ENCODE measurements at places on chromosomes 1 and 21. TPM values are rescaled to one million over a fixed set of nuclear protein-coding genes. Genes with fewer than 3 reads are reported as not detected.

The NLRP3 gene
- total RNA-seq = 7.0 TPM

The C8B gene
- not detected for total RNA-seq

The C8A gene
- total RNA-seq = not detected

The COL11A1 gene
- total RNA-seq = 12.1 TPM

The SLC30A7 gene
- 21.8 TPM for total RNA-seq

All from hair follicular keratinocyte (primary cell).